ENCODE measurements at places on chromosomes 3 and 15.

DNA sequence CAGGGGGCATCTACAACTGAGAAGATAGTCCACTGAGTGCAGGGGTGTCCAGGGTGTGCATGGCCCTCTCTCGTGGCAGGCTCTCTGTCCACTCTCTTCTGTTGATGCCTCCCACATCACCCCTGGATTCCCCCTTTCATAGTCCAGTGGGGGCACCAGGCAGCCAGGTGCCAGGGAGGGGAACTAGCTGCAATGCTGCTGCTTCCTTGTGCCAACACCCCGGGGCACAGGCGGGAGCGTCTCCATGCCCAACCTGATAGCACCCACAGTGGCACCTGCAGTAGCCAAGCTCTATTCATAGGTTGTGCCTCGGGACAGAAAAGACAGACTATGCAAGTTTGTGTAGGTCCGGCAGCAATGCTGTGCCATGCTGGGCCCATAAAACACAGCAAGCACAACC, 11.7 kb downstream of the DUOX2 start:
- DNase-seq, result no peak

- DNase-seq, result no peak
Observed at GRCh38 chr3:141313093-141313683, 55.1 kb upstream of the ZBTB38 start.

DNA sequence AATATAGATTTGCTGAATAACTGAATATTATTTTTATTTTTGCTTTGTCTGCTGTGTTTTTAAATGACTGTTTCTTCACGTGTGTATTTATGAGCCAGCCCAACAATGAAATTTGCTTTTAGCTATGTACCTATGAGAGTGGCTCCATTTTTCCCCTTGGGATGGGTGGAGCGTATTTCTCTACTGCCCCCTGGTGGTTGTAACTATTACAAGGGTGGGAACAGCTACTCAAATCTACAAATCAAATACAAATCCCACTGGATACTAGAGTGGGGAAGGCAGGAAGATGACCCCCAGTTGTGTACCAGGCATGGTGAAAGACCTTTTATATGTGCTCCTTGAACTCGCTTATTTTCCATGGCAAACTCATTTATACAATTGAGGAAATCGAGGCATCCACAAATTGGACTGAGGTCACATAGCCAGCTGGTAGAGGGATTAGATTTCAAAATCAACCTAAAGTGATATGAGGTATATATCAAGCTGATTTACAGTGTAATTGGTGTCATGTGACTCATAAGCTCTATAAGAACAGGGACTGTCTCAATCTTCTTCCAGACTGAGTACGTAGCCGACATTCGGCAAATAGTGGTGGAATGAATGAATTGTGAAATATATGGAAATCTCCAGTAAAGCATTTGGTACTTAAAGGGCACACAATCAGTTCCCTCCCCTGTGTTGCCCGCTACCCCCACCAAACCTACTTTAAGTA, 69.5 kb upstream of the VEPH1 start:
- no peak for DNase-seq

DNA sequence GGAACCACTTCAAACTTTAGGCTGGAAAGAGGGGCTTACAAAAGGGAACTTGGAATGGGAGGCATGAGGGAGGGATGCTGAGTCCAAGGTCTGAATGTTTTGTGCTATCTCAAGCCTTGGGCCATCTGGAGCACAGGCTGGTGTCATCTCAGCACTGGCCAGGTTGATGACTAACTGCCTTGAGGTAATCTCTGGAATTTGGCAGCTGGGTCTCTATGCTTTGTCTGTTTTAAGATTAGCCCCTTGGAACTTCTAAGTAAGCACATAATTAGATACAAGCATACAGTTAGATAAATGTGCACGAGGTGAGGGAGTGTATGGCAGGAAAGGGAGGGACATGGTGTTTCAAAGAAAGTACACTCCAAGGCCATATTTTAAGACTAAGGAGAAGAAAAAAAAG, 252.4 kb upstream of the CCDC54 start:
- DNase-seq, result no peak

GRCh38 chr3:69890084-69890483, 109.4 kb upstream of the SAMMSON start:
- DNase-seq, result no peak

- DNase-seq, result no peak
Observed at GRCh38 chr3:28036599-28037575, 204.5 kb upstream of the CMC1 start.

DNA sequence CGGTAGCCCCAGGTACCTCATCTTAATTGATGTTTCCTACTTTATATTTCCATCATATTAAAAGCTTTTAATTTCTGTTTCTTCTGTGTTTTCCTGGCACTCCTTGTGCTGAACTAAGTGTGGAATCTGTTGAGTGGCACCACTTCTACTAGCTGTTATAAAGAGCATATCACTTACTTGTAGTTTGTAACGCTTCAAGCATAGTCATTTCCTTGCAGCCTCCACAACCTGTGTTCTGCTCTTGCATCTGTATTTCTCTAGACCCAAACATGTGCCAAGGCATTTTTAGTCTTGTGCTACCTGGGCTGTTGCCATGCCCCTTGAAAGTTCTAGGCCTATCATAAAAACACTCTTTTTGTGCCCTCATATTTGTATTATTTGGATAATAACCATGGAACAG, 16.0 kb downstream of the ZNF654 start:
- DNase-seq, result no peak

GRCh38 chr3:170383567-170383966, 26.1 kb downstream of the SKIL start:
- DNase-seq, result no peak

- no peak for DNase-seq
Observed at GRCh38 chr3:60268123-60268522, 983.1 kb downstream of the FHIT start.

- DNase-seq, result no peak
Observed at GRCh38 chr3:191119415-191120295, 79.4 kb upstream of the OSTN start.

DNA sequence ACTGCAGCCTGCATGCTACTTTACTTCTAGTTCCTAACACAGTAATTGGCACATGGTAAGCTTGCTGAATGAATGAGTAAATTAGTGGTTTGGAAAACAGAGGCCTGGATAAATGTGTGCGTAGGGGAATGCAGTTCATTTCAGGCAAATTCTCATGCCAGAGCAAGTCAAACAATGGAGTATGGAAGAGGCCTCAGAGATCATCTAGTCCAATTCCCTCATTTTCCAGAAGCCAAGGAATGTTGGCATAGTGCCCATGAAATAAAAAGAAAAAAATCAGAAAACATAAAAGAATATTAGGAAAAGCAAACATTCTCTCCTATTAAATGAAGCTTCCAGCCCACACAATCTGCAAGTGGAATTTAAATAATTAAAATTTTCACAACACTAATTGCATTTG, 92.4 kb downstream of the MB21D2 start:
- no peak for DNase-seq

DNA sequence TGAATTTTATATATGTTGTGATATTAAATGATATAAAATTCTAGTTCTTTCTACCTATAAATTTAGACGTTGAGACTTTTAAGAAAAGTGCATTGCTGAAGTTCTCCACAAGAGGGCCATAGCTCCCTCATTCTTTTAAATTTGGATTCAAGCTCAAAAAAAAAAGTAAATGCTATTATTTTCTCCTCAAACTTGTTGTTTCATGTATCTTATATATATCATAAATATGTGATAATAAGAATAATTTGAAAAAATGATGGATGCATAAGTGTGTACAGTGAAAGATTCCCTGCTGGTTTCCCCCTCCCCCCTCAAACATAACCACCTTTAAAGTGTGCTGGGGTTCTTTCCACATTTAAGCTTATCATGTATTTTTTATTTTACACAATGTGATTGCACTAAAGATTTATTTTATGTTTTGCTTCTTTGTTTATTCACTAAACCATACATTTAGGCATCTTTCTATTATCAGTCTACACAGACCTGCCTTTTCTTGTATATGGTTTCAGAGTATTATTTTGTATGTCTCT, 769.4 kb upstream of the GOLIM4 start:
- DNase-seq, result no peak

DNA sequence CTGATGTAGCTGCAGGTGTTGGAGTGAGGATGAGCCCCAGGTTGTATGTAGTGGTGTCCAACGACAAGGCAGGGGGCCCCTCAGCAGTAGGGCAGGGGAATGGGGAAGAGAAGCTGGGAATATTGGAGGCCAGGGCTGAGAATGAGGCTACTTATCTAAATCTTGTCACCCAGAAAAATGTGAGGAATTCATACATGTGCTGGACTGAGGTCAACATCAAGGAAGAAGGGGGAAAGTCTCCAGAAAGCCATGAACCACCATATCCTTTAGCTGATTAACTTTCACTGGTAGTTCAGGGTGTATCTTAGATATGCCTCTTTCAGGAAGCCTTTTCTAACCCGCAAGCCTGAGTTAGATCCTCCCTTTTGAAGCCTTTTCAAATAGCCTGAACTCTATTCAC, 22.6 kb upstream of the FSTL1 start:
- no peak for DNase-seq

DNA sequence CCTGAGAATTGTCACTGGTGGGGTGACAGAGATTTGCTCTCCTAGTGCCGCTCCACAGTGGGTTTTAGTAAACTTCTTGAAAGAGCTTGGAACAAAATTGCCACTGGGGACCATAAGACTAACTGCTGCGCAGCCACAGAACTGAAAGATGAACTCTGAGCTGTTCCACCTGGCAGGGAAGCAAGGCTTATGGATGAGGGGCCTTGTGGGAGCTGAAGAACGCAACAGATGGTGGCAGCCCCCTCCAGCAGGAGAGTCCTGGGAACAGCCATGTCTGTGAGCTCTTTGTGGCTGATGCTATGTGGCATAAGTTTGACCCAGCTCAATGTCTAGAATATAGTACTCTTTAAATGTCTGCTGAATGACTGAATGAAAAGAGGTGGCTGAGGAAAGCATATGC, 66.8 kb upstream of the C2CD4B start:
- DNase-seq, result no peak

DNA sequence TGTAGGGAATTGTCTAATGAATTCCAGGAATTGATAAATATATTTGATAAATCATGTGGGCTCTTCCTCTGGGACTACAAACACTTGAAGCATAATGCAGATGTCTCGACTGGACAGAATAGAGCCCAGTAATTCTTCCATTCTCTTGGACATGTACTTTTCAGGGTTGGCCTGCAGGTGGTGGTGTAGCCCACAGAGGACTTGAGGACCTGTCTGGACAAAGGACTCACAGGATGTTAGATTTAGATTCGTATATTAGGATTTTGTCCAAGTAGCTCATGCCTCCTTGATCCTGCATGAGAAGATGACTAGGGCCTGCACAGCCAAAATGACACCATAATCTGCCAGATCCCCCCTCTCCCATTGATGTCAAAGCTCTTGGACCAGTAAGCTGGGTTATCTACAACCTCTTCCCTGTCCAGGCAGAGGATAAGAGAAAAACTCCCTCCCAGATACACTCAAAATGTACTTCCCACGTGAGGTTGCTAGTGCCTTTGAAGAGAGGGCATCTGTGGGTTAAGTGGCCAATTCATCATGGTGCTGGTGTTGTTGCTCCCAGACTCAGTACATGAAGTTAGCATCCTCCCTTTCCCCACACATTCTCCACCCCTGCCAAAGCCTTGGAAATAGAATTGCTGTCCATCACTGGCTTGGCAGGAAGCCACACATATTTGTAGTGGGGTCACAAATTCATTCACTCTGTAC, 88.6 kb upstream of the ZNF280D start:
- DNase-seq, result no peak

DNA sequence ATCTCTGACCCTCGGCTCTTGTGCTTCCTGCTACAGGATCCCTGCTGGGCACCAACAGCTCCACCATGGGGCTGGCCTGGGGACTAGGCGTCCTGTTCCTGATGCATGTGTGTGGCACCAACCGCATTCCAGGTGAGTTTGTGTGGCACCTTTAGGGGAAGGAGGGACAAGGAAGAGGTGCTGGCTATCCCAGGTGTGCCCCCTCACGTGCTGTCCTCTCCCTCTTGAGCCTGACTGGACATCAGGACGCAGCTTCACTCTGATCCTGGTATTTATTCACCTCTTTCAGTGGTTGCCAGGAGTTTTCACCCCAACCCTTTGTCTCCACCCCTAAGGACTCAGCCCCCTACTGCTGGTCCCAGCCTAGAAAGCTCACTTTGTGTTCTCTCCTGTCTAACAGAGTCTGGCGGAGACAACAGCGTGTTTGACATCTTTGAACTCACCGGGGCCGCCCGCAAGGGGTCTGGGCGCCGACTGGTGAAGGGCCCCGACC, 960 bp downstream of the THBS1 start:
- no peak for DNase-seq

- DNase-seq, result no peak
Observed at GRCh38 chr15:40242601-40243000, 3.7 kb downstream of the PAK6 start.

- no peak for DNase-seq
Observed at GRCh38 chr3:162491952-162492351, 995.3 kb downstream of the OTOL1 start.

DNA sequence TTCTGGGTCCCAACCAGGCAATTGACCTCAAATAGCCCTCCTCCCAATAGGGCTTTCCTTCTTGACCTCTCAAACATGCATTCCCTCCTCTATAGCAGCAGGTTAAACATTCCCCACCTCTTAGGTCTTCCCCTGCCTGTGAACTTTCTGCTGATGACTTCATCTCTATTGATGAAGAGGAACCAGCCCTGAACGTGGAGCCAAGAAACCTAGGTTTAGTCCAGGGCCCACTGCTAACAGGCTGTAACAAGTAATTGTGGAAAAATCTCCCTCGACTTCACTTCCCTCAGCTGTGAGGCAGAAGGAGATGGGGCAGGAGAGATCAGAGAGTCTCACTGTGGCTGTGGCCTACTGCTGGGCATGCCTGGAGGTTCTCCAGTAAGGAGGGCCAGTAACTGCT, 24.7 kb downstream of the ILDR1 start:
- DNase-seq, result no peak

DNA sequence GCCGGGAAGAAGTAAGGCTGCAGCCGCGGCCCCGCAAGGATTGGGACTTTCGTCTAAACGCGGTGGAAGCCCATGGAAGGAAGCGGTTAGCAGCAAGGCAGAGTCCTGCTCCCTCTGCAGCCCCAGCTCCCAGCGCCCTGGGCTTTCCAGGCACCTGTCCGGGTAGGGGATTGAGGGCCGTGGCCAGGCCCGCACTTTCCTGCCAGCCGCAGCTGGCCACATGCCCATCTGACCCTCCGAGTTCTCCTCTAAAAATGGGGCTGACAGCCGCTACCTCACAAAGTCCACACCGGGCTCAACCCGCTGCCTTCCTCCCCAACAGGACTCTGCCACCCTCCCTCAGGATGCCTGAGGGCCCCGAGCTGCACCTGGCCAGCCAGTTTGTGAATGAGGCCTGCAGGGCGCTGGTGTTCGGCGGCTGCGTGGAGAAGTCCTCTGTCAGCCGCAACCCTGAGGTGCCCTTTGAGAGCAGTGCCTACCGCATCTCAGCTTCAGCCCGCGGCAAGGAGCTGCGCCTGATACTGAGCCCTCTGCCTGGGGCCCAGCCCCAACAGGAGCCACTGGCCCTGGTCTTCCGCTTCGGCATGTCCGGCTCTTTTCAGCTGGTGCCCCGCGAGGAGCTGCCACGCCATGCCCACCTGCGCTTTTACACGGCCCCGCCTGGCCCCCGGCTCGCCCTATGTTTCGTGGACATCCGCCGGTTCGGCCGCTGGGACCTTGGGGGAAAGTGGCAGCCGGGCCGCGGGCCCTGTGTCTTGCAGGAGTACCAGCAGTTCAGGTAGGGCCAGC, 1.9 kb downstream of the NEIL1 start:
- DNase-seq, result no peak
